Endodermal cell (in vitro differentiated cells): ENCODE measurements at places on chromosomes 1 and 21. TPM values are rescaled to one million over a fixed set of nuclear protein-coding genes. Genes with fewer than 3 reads are reported as not detected.
A peak's percentile ranks its signal among the peaks of the same experiment; 100 is the strongest.

Gene DEDD
- 34.2 and 39.3 TPM in 2 replicates for total RNA-seq

DNA sequence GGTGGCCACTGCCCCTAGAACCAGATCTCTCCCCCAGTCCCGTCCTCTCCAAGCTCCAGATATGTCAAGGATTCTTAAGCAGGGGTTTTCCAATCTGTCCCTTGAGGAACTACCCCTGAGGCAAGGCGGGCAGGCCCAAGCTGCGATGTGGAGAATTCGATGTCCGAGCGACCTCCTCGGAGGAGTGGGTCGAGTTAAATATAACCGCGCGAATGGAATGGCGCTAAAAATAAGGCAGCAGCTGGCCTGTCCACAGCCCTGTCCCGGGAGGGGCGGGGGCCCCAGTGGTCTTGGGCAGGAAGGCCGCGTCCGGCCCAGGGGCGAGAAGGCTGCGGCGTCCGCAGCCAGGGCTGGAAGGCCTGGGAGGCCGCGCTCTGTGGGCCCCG is 5.8 kb upstream of the FOXD3 start:
- DNase-seq = no peak
- peaks cover 60% of the 10 kb centered on the region for H3K27me3 ChIP-seq
- peaks cover 5% of the 10 kb centered on the region for H3K4me1 ChIP-seq
- no peak overlapping the region for H3K27ac ChIP-seq
- H3K36me3 ChIP-seq = no peaks in the 10 kb centered on the region

DNA sequence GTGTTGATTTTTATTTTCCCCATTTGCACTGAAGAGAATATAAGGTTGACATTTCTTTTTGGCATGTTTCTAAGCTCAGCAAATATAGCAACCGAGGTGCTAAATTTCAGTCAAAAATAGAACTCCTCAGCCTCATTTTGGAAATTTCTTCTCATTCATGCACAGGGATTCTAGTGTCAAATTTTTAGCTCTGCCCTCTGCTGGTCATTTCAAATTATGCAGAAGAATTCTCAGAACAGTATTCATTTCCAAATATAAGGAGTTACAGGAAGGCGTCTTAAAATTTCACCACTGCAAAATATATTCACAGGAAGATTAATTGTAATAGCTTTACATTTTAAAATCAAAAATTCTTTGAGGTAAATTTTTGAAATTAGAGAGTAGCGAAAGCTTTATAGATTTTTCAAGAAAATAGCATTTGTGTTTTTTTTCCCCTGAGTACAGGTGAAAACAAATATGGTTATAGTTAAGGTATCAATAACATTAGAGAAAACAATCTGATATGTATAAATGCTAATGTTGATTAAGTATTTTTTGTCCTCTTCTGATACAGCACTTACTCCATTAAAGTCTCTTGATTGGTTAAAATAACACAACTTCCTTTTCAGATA is 57.9 kb downstream of the FMN2 start:
- no peak for DNase-seq
- no peak overlapping the region for H3K4me3 ChIP-seq
- no peaks in the 10 kb centered on the region for H3K4me1 ChIP-seq
- no peaks in the 10 kb centered on the region for H3K27me3 ChIP-seq
- H3K36me3 ChIP-seq = peaks cover 57% of the 10 kb centered on the region
- no peak overlapping the region for H3K27ac ChIP-seq

GRCh38 chr1:50438945-50439344 is 15.7 kb upstream of the DMRTA2 start:
- no peak overlapping the region for H3K27ac ChIP-seq
- peaks cover 26% of the 10 kb centered on the region for H3K36me3 ChIP-seq
- H3K4me1 ChIP-seq = peaks cover 7% of the 10 kb centered on the region

- peak within 1 kb of the TSS; percentile 80 for H3K4me3 ChIP-seq
- H3K4me1 ChIP-seq = peaks cover 5% of the 10 kb centered on the region
- H3K27ac ChIP-seq = no peak within 1 kb of the TSS
These were observed at the start of gene FOXD3 for GRCh38 chr1:63322114-63322943. Gene FOXD3 (plus strand): TSS chr1:63322567. CDS start chr1:63323059, 492 bp downstream.

DNA sequence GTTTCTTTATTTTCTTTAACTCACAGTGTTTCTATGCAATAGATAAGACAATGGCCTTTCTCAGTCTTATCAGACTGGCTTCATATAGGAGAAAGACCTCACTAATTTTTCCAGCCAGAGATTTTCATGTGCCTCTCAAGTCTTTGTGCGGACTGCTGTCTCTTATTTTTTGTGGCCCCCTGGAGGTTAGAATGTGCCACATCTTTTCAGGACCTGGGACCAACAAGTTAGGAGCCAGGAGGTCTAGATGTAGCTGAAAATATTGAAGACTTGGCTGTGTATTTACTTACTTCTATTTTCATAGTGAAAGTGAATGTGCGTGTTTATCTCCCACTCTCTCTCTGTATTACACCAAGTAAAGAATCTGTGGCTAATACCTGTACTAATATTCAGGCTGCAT is 42.1 kb upstream of the CFHR3 start:
- no peaks in the 10 kb centered on the region for H3K36me3 ChIP-seq
- H3K27me3 ChIP-seq = no peaks in the 10 kb centered on the region
- no peak for DNase-seq
- H3K4me1 ChIP-seq = no peaks in the 10 kb centered on the region
- no peak overlapping the region for H3K4me3 ChIP-seq

GRCh38 chr1:56578138-56578962 is 1.0 kb downstream of the PLPP3 start:
- H3K4me1 ChIP-seq = peaks cover 2% of the 10 kb centered on the region
- no peaks in the 10 kb centered on the region for H3K27me3 ChIP-seq
- H3K36me3 ChIP-seq = no peaks in the 10 kb centered on the region

DNA sequence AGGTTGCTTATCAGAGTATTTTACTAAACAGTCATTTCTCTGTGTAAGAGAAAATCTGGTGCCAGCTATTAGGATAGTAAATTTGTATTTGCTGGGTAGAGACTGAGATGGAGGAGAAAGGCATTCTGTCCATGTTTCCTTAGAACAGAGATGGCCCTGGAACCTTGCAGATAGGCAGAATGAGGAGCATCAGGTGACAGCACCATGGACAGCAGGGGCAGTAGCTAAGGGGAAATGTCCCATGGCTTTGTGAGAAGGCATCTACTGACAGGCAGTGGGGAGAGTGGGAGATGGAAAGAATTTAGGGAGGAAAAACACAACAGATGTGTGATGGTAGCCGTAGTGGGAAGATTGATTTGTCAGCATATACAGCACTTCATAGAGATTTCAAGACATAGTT is 105.0 kb downstream of the PRRX1 start:
- no peaks in the 10 kb centered on the region for H3K4me1 ChIP-seq
- no peaks in the 10 kb centered on the region for H3K27me3 ChIP-seq
- no peaks in the 10 kb centered on the region for H3K36me3 ChIP-seq
- H3K27ac ChIP-seq = no peak overlapping the region

- no peaks in the 10 kb centered on the region for H3K36me3 ChIP-seq
These were observed 534.4 kb upstream of the CAMK1G start for GRCh38 chr1:209048941-209049669.

GRCh38 chr1:9784508-9785133 is 39.1 kb downstream of the CLSTN1 start:
- H3K27ac ChIP-seq = no peak overlapping the region
- H3K27me3 ChIP-seq = no peaks in the 10 kb centered on the region
- peak; percentile 81 for DNase-seq

DNA sequence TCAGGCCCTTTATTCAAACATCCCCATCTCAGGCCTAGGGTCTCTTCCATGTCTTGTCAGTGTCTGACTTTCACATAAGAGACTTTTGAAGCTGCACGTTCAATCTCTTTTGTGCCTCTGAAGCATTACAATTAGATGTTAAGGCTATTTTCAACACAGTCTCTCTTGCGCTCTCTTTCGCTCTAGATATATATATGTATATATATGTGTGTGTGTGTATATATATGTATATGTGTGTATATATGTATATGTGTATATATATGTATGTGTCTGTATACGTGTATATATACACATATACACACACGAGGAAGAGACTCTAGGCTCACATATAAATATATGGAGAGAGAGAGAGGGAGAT is 162.5 kb upstream of the RNPC3 start:
- H3K36me3 ChIP-seq = no peaks in the 10 kb centered on the region
- H3K27me3 ChIP-seq = no peaks in the 10 kb centered on the region
- no peak for DNase-seq
- no peaks in the 10 kb centered on the region for H3K4me1 ChIP-seq
- no peak overlapping the region for H3K27ac ChIP-seq
